ENCODE measurements at places on chromosomes 16 and 17. TPM values are rescaled to one million over a fixed set of nuclear protein-coding genes. Genes with fewer than 3 reads are reported as not detected.

DNA sequence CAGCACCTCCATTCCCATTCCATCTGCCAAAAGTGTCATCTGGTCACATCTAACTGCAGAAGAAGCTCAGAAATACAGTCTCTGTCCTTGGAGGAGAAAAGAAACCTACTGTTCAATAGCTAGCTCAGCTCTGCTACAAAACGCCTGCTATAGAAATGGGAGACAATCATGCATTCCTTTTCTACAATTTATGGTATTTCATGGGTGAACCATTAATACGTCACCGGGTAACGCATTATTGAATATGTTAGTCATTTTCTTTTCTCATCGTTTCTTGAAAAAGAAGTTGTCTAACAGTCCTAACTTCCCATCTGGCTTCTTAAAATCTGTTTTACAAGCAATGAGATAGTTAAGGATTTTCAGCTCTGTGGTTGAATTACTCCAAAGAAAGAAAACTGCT lies 496.7 kb upstream of the RBFOX1 start:
- DNase-seq, result no peak

- DNase-seq, result no peak
These were observed 171.9 kb upstream of the AXIN2 start for GRCh38 chr17:65733314-65733713.

DNA sequence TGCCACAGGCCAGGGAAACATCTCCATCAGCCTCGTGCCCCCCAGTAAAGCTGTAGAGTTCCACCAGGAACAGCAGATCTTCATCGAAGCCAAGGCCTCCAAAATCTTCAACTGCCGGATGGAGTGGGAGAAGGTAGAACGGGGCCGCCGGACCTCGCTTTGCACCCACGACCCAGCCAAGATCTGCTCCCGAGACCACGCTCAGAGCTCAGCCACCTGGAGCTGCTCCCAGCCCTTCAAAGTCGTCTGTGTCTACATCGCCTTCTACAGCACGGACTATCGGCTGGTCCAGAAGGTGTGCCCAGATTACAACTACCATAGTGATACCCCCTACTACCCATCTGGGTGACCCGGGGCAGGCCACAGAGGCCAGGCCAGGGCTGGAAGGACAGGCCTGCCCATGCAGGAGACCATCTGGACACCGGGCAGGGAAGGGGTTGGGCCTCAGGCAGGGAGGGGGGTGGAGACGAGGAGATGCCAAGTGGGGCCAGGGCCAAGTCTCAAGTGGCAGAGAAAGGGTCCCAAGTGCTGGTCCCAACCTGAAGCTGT lies 3.4 kb downstream of the NXPH3 start:
- DNase-seq, result no peak

DNA sequence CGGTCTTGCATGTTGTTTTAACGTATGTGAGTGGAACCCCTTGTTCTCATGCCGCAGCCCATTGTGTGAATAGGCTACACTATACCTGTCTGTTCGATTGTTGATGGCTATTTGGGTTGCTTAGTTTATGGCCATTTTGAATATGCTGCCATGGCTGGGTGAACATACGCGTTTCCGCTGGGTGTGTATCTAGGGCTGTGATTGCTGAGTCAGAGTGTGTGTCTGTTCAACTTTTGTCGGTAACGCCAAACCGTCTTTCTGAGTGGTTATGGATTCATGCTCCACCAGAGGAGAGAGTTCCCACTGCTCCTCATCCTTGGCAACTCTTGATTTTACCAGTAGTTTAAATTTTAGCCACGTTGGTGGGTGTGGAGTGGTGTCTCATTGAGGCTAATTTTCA lies 77.0 kb downstream of the METRNL start:
- no peak for DNase-seq

DNA sequence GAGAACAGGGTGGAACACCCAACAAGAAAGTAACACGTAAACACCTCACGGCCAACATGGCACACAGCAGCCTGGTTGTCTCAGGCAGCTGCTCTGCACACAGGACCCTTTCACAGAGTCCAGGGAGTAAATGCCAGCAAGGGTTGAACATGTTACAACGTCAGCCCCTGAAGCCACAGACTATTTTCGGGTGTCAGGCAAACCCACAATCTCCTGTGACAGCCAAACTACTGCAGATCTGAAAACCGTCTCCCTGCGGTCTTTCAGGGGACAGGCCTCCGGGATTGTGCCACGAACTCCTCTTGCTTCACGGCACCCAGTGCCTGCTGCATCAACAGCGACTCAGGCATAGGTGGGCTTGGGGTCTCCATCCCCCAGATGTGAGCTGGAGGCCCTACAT lies 127.7 kb downstream of the XYLT1 start:
- no peak for DNase-seq

DNA sequence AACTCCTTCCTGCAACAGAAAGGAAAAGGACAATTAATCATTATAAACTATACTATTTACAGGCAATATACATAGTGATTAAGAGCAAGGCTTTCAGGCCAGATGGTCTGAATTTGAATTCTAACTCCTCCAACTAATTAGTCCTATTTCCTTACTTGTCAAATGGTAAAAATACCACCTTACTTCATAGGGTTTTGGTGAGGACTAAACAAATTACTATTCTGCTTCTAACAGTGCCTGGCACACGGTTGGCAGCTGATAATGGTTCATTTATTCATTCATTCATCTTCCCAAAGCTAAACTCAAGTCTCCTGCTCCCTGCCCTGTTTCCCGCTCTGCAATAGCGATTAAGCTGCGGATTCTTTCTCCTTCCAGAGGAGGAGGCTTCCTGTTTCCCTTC lies 39.8 kb downstream of the DCUN1D3 start:
- DNase-seq, result no peak

The ALOX12 gene
- 0.03 TPM for polyA plus RNA-seq

GRCh38 chr16:70395345-70395901 lies 43.5 kb downstream of the ST3GAL2 start:
- peak; percentile 90 for DNase-seq

GRCh38 chr17:17186551-17187505 lies 19.3 kb downstream of the PLD6 start:
- DNase-seq, result no peak

The MYO1C gene
- 22.9 TPM for polyA plus RNA-seq

DNA sequence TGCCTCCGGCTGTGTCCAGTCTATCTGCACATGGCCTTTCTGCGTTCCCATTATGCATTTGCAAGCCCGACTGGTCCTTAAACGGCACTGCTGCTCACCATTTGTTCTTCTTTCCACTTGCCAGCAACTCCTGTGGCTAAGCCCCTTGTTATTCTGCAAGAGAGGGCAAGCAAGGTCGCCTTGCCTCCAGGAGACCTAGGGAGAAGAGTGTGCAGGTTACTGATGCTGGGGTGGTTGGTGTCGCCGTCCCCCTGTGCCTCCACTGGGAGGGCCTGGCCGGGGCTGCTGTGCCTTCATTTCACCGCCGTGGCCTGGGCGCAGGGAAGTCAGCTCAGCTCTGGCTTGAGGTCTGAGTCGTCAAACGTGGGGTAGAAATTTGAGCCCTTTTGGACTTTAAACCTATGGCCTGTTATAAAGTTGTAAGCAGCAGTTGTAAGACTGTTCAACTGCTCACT lies 12.7 kb downstream of the SLC6A4 start:
- DNase-seq, result no peak

- no peak for DNase-seq
These were observed 103.8 kb downstream of the CEP112 start for GRCh38 chr17:66088173-66088572.

DNA sequence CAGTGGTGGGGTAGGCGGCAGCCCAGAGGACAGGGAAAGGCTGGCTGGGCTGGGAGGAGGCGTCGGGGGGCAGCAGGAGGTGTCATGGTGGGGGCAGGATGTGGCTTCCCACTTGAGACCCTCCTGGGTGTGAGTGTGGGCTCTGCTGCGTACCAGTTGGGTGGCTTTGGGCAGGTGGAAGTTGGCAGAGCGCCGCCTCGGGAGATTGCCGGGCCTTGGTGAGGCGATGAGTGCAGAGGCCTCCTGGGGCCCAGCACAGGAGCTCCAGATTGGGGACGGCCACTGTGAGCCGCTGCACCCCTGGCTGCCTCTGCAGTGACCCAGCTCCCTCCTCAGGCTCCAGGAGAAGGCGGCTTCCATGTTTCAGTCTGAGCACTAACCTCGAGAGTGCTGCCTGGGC lies 13.8 kb downstream of the GPT2 start:
- DNase-seq, result no peak

DNA sequence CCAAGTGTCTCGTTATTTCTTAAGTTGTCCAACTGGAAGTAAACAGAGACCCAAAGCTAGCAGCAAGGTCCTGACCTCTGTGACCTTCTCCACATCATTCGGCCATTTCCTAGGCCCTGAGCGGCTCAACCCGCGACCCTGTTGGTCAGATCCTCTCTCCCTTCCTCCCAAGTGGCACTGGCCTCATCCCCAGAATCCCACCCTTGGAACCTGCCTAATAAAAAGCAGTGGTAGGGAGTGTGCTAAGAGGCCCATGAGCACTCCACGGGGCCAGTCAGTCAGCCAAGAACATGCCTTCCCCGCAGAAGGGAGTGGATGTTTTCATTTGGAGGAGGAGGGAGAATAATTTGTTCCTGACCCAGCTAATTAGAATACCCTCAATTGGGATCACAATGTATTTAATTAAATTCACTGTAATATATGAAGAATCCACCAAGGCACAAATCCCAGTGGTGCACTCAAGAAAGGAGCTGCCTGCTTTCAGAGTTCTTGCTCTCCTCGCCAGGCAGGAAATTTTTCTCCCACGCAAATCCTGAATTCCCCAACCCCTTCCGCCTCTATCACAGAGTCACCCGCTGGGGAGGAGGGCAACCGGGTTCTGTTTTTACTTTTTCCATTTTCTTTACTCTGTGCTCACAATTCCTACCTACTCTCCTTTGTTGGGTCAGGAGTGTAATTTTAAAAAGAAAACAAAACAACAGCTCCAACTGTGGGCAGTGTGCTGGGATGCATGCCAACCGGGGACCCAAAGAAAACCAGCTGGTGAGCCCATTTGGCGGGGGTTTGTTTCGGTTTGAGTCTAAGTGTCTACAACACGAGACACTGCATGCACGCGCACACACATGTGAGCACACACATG lies 153.4 kb downstream of the ZFHX3 start:
- no peak for DNase-seq

DNA sequence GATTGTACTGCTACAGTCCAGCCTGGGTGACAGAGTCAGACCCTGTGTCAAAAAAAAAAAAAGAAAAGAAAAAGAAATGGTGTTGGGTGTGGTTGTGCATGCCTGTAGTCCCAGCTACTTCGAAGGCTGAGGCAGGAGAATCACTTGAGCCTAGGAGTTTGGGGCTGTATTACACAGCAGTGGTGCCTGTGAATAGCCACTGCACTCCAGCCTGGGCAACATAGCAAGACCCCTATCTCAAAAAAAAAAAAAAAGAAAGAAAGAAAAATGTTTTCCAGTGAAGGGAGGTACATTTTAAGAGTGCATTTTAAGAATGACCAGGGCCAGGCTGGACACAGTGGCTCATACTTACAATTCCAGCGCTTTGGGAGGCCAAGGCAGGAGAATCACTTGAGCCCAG lies 6.3 kb downstream of the ARL2BP start:
- no peak for DNase-seq

DNA sequence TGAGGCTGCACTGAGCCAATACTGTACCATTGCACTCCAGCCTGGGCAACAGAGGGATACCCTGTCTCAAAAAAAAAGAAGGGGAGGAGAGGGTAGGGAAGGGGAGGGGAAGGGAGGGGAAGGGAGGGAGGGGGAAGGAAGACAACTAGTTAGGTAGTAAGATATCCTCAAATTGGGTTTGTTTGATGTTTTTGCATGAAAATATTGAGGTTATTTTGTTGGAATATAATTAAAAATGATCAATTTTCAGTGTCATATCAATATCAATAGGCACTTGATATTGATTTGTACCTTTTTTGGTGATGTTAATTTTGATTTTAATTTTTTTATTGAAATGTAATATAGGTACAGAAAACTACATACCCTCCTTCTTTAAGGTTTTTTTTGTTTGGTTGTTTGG lies 16.6 kb upstream of the PDP2 start:
- no peak for DNase-seq

DNA sequence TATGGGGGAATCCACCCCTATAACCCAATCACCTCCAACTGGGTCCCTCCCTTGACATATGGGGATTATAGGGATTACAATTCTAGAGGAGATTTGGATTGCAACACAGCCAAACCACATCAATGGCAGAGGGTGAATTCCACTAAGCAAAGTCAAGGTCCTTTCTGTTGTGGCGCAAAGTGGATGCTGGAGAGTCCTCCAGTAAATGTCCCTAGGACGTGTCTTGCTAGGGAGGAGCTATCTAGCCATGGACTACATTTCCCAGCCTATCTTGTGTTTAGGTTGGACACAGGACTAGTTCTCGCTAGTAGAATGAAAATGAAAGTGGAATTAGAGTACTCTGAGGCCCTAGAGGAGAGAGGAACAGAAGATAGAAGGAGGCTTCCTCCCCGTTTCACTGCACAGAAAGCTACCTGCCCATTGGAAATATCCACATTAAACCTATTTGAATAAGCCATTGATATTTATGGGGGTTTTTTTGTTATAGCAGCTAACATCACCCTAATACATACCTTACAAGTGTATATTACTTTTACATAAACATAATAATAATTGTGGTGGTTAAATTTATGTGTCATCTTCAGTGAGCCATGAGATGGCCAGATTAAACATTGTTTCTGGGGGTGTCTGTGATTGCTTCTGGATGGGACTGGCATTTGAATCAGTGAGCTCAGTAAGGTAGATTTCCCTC lies 56.7 kb upstream of the ERCC4 start:
- DNase-seq, result no peak

Data from liver (tissue), 10 donors.